Aorta (tissue), 5 donors: ENCODE measurements at places on chromosomes 12 and 14.

- H3K27ac ChIP-seq, result no peak overlapping the region
- DNase-seq, result no peak
- H3K27me3 ChIP-seq, result no peaks in the 10 kb centered on the region
Measured at GRCh38 chr12:92114834-92115233, 30.8 kb downstream of the BTG1 start.

DNA sequence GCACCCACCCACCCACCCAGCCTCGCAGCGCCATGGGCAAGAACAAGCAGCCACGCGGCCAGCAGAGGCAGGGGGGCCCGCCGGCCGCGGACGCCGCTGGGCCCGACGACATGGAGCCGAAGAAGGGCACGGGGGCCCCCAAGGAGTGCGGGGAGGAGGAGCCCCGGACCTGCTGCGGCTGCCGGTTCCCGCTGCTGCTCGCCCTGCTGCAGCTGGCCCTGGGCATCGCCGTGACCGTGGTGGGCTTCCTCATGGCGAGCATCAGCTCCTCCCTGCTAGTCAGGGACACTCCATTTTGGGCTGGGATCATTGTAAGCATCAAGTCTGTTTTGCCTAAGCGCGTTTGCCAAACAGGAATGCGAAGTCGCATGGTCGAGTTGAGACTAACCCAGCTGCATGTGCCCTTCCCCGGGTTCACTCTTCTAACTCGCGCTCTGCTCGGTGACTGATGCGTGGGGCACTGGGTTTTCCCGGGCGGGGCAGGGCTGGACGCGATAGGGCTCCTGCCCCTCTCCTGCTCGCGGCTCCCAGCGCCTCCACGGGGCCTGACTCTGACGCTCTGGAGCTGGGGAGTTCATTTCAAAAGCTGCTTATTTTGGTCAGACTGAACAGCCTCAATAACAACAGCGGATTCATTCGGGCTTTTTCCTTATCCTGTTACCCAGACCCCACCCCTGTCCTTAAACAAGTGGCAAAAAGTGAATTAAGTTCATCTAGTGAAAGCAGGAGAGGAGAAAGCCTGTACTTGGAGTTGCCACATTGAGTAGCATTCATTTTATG is 458 bp downstream of the SSPN start:
- peaks cover 2% of the 10 kb centered on the region for H3K4me1 ChIP-seq
- H3K36me3 ChIP-seq, result no peaks in the 10 kb centered on the region
- no peaks in the 10 kb centered on the region for H3K27me3 ChIP-seq
- peak overlapping the region; percentile 69 for H3K4me3 ChIP-seq
- H3K27ac ChIP-seq, result peak overlapping the region; percentile 78
- peak; percentile 88 for DNase-seq

DNA sequence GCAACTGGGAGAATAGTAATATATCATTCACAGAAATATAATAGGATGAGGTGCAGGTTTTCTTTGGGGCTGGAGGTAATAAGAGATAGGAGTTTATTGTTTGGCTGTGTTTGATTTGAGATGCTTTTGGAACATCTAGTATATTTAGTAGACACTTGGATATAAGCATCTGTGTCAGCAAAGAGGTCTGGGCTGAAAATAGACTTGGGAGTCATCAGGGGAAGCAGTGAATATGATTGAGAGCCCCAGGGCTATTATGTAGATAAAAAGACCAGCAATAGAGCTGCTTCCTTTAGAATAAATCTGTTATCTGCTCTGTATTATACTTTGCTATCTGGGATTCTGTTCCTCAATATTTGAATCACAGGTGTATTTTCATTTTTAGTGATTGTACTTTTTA is 36.6 kb downstream of the SPATA7 start:
- no peak for DNase-seq
- H3K4me3 ChIP-seq, result no peak overlapping the region
- H3K36me3 ChIP-seq, result no peaks in the 10 kb centered on the region

DNA sequence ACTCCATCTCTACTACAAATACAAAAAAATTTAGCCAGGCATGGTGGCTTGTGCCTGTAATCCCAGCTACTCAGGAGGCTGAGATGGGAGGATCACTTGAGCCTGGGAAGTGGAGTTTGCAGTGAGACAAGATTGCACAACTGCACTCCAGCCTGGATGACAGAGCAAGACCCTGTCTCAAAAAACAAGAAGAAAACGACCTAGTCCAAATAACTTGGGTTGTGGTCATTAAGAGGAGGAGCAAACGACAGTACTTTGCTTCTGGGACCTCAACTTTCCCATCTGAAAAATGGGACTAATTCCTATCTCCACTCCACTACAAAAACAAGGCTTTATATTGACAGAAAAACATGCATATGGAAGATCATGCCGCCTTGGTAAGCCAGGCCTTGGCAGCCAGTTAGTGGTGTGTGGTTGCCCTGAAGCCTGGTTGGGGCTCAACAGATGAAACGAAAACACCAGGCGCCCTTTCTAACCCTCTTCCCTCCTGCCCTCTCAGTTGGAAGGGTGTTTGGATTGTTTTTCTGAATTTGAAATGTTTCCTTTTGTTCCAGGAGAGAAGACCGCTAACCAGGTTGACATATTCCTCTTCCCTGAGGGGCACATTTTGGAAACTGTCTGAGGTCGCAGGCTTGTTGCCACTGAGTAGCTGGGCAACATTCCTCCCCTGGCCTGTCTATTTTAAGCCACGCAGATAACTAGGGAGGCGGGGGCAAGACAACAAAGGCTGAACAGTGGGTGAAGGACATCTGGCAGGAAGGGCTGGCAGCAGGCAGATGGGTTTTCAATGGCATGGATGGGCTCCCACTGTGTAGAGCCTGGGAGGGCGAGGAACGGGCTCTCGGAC is 13.7 kb upstream of the VPS37B start:
- H3K4me1 ChIP-seq, result no peaks in the 10 kb centered on the region
- H3K36me3 ChIP-seq, result no peaks in the 10 kb centered on the region
- no peak overlapping the region for H3K27ac ChIP-seq
- H3K27me3 ChIP-seq, result no peaks in the 10 kb centered on the region
- no peak overlapping the region for H3K4me3 ChIP-seq

- H3K4me3 ChIP-seq, result no peak overlapping the region
- peaks cover 3% of the 10 kb centered on the region for H3K4me1 ChIP-seq
- no peak for DNase-seq
- peak overlapping the region; percentile 29 for H3K27ac ChIP-seq
- no peaks in the 10 kb centered on the region for H3K27me3 ChIP-seq
Measured at GRCh38 chr14:59425322-59425935, 39.8 kb downstream of the GPR135 start.

DNA sequence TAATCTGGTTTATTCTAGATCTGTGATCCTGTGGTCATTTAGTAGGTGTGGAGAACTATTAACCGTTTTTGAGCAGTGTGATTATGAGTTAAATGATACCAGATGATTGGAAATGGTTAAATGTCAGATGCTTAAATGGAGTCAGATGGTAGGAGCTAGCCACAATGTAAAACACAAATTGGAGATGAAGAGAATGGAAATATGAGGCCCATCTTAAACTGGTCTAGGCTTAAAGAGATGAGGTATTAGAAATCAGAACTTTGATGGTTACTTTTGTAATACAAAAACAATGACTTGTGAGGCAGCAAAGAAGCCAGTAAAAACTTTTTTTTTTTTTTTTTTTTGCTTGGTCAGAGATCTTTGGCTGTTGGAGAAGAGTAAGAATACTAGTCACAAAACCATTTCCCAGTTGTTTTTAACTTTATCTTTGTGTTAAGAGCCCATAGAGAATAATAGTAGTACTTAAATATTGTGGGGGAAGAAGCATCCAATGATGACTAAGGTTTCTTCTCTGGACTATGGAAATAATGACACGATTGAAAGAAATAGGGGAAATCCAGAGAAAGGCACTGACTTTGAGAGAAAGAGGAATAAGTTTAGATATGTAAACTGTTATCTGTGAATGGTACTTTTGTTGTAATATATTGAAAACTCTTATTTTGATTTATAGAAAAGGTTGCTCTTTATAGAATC is 95.9 kb downstream of the WNK1 start:
- H3K27ac ChIP-seq, result no peak overlapping the region
- no peak for DNase-seq
- no peaks in the 10 kb centered on the region for H3K27me3 ChIP-seq
- H3K4me1 ChIP-seq, result no peaks in the 10 kb centered on the region
- no peaks in the 10 kb centered on the region for H3K36me3 ChIP-seq
- H3K4me3 ChIP-seq, result no peak overlapping the region

- no peaks in the 10 kb centered on the region for H3K36me3 ChIP-seq
- H3K27ac ChIP-seq, result no peak overlapping the region
- no peak overlapping the region for H3K4me3 ChIP-seq
- H3K27me3 ChIP-seq, result no peaks in the 10 kb centered on the region
Measured at GRCh38 chr12:120118321-120119061, 1.9 kb upstream of the RAB35 start.

- no peaks in the 10 kb centered on the region for H3K4me1 ChIP-seq
- no peak overlapping the region for H3K4me3 ChIP-seq
- H3K36me3 ChIP-seq, result no peaks in the 10 kb centered on the region
- no peaks in the 10 kb centered on the region for H3K27me3 ChIP-seq
Measured at GRCh38 chr12:68148261-68148951, 11.1 kb downstream of the IFNG start.

- H3K4me3 ChIP-seq, result no peak overlapping the region
- DNase-seq, result no peak
- H3K36me3 ChIP-seq, result no peaks in the 10 kb centered on the region
- no peaks in the 10 kb centered on the region for H3K4me1 ChIP-seq
- no peak overlapping the region for H3K27ac ChIP-seq
Measured at GRCh38 chr12:37546206-37546605, 770.4 kb upstream of the ALG10B start.

GRCh38 chr12:77553976-77554619 is 276.6 kb upstream of the NAV3 start:
- no peak overlapping the region for H3K4me3 ChIP-seq
- no peaks in the 10 kb centered on the region for H3K27me3 ChIP-seq
- no peak for DNase-seq
- no peak overlapping the region for H3K27ac ChIP-seq
- H3K4me1 ChIP-seq, result no peaks in the 10 kb centered on the region

GRCh38 chr14:99945732-99946651 is 119.2 kb upstream of the EVL start:
- no peaks in the 10 kb centered on the region for H3K4me1 ChIP-seq
- no peak overlapping the region for H3K27ac ChIP-seq
- no peak for DNase-seq
- no peaks in the 10 kb centered on the region for H3K27me3 ChIP-seq

DNA sequence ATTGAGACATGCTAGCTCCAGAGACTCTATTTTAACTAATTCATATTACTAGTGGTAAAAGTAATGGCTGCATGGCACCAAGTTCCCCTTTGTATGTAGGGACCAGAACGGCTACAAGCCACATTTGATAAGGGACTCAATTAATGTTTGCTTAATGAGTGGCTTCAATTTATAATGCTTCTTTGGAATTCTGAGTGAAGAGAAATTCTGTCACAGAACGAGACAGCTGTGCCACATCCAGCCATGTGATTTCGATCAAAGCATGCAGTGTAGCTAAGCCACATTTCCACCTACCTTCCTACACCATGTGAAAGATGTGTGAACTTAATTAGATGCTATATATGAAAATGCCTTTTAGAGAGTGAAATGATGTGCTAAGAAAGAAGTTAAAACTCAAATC is 217.4 kb downstream of the ACSS3 start:
- H3K27ac ChIP-seq, result no peak overlapping the region
- no peaks in the 10 kb centered on the region for H3K27me3 ChIP-seq
- DNase-seq, result no peak
- no peaks in the 10 kb centered on the region for H3K36me3 ChIP-seq
- no peak overlapping the region for H3K4me3 ChIP-seq

GRCh38 chr12:110451263-110451662 is 1.1 kb upstream of the ARPC3 start:
- H3K4me1 ChIP-seq, result no peaks in the 10 kb centered on the region
- no peaks in the 10 kb centered on the region for H3K36me3 ChIP-seq
- no peaks in the 10 kb centered on the region for H3K27me3 ChIP-seq
- no peak overlapping the region for H3K4me3 ChIP-seq

DNA sequence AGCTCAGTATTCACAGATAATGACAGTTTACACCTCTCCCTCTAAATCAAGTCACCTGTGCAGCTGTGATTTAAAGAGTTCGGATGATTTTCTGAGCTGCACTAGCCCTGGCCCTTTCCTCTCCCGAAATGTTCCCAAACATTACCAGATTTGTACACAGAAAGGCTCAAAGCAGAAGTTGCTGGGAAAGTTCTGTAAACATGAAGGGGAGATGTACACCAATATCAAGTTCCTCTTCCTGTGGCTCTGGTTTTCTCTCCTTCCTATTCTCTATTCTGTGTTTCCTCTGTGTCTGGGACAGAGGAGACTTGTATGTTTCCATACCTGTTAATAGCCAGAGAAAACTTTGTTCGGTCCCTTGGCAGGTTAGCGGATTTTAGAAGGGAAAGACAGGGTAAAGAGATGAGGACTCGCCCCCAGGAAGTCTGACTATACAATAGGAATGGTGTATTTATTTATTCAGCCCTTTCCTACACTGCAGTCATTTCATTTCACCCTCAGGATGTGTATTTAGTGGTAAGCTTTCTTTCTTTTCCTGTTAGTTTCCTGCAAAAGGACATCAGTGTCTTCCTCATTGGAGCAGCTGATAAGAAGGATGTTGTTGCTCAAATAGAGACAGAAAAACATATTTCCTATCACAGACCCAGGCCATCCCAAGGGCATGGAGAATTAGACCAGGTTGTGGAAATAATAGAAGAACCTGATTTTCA is 7.6 kb upstream of the NUMB start:
- H3K27ac ChIP-seq, result no peak overlapping the region
- H3K4me1 ChIP-seq, result no peaks in the 10 kb centered on the region
- no peak overlapping the region for H3K4me3 ChIP-seq
- no peaks in the 10 kb centered on the region for H3K36me3 ChIP-seq

DNA sequence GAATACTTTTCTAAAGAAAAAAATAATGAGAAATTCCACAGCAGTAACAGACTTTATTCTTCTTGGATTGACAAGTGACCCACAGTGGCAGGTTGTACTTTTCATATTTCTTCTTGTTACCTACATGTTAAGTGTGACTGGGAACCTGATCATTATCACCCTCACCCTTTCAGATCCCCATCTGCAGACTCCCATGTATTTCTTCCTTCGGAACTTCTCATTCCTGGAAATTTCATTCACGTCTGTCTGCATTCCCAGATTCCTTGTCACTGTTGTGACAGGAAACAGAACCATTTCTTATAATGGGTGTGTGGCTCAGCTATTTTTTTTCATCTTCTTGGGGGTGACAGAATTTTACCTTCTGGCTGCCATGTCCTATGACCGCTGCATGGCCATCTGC is 2.3 kb downstream of the OR6C75 start:
- no peaks in the 10 kb centered on the region for H3K4me1 ChIP-seq
- DNase-seq, result no peak
- no peaks in the 10 kb centered on the region for H3K27me3 ChIP-seq
- H3K36me3 ChIP-seq, result no peaks in the 10 kb centered on the region

- no peaks in the 10 kb centered on the region for H3K4me1 ChIP-seq
- H3K36me3 ChIP-seq, result no peaks in the 10 kb centered on the region
- no peak overlapping the region for H3K4me3 ChIP-seq
- no peak overlapping the region for H3K27ac ChIP-seq
- no peaks in the 10 kb centered on the region for H3K27me3 ChIP-seq
Measured at GRCh38 chr12:3090240-3091037, 13.3 kb downstream of the TSPAN9 start.
